PC-3 (cell line): ENCODE measurements at places on chromosomes 1 and 21.

DNA sequence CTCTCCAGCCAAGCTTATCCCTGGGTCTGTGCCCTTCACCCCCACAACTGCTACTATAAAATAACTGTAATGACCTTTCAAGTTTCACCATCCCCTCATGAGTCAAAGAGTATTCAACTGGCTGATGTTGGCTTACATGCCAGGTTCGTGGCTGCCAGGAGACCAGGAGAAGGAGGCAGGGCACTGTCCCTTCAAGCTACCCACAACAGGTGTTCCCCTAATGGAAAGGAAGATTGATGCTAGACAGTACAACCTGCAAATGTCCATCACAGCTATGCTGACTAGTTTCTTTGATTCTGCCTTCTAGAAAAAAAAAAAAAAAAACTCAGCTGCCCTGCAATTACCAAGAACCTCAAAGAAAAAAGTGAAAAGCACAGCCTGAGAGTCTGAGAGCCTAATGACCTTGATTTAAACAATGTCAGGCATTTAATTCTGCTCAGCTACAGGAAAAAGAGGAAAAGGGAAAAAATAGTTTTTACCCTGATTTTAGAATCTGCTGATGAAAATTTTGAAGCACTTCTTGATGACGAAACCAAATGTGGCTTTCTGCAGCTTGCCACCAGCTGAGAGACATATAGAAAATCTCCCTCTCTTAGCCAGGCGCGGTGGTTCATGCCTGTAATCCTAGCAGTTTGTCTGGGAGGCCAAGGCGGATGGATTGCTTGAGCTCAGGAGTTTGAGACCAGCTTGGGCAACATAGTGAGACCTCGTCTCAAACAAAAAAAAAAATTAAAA is 82.7 kb upstream of the ROR1 start:
- no peak for DNase-seq

GRCh38 chr1:169915150-169915549 is 21.5 kb upstream of the SCYL3 start:
- no peak for DNase-seq

DNA sequence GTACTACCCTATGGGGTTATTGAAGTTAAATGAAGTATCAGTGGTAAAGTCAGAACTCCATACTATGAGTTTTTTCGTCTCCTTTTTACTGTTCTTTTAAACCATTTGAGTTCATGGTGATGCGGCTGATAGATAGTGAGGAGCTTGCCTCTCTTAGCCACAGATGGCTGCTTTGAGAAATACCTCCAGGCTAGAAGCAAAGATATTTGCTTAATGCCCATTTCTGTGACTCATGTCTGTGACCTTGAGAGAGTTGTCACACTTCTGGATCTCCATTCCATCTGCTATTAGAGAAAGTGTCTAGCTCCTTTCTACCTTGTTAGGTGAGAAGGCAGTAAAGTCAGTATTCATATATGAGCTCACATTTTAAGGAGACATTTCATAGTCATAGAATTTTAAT is 89.5 kb upstream of the PLXNA2 start:
- peak; percentile 24 for DNase-seq

DNA sequence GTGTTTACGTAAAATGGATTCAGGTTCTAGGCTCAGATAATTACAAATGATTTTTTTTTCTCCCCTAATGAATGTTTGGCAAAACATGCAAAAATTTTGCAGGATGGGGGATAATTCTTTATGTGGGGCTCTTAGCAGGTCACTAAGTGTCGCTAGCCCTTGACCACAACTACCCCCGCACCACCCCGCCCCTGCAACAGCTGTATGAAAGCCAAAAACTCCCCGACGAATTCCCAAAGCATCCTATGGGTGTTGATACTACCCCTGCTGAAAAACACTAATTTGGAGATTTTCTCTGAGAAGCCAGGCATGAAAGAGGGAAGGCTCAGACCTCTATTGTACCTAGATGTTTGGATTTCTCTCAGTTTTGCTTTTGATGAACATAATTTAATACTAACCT is 243.0 kb downstream of the TRABD2B start:
- no peak for DNase-seq

DNA sequence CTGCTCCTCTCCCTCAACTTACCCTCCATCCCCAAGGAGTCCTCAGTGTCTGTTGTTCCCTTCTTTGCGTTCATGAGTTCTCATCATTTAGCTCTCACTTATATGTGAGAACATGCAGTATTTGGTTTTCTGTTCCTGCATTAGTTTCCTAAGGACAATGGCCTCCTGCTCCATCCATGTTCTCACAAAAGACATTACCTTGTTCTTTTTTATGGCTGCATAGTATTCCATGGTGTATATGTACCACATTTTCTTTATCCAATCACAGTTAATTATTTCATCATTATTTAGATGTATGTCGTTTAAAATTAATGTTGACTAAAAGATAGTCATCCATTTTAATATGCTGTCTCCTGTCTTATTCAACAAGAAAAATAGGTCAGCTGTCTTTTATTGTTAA is 134.1 kb downstream of the CRB1 start:
- DNase-seq = no peak

GRCh38 chr1:228370439-228370940 is 36.1 kb downstream of the TRIM11 start:
- no peak for DNase-seq

DNA sequence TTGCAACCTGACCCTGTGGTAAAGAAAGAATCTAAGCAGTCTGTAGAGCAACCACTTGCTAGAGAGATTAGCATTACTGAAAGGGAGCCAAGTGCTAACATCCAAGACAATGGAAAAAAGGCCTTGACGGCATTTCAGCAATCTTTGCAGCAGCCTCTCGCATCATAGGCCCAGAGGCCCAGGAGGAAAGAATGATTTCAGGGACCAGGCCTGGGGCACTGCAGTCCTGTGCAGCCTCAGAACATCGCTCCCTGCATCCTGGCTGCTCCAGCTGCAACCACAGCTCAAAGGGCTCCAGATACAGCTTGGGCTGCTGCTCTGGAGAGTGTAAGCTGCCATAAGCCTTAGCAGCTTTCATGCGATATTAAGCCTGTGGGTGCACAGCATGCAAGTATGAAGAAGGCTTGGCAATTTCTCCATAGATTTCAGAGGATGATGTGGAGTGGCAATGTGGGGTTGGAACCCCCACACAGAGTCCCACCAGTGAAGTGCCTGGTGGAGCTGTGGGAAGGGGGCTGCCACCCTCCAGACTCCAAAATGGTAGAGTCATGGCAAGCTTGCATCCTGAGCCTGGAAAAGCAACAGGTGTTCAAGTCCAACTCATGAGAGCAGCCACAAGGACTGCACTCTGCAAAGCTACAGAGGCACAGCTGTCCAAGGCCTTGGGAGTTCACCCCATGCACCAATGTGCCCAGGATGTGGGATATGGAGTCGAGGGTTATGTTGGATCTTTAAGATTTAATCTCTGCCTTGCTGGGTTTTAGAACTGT is 110.6 kb upstream of the HMGB4 start:
- DNase-seq = no peak

GRCh38 chr1:85001742-85002141 is 4.8 kb upstream of the MCOLN2 start:
- no peak for DNase-seq

- DNase-seq = peak; percentile 89
Measured at GRCh38 chr1:151968058-151968457, 25.6 kb downstream of the S100A10 start.

DNA sequence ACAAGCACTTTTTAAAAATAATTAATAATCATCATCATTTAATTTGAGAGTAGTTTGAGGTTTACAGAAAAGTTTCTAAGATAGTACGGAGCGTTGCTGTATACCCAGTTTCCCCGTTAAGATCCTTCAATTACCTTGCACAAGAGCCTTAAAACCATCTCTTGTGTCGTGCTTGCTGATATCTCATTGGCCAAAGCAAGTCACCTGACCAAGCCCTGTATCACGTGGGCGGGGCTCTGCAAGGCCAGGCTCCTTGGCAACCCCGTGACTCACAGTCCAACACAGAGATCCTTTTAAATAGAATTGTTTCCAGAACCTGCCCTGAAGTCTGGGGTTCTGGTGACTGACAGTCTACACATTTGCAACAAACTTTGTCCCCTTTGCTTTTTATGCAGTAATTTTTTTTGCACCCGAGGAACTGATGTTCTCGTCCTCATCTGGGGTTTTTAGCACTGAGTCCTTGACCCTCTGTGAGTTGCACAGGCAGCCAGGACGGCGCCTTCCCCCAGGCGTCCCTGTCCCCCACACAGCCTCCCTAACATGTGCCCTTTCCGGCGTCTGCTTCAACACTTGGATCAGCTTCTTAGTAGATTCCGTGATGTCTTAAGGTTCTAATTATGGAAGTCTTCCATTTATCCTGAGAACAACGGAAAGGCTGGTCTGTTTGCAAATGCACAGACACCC is 183.3 kb upstream of the TMEM51 start:
- DNase-seq = peak; percentile 70

- DNase-seq = no peak
Measured at GRCh38 chr1:18009478-18009961, 98.1 kb upstream of the IGSF21 start.

DNA sequence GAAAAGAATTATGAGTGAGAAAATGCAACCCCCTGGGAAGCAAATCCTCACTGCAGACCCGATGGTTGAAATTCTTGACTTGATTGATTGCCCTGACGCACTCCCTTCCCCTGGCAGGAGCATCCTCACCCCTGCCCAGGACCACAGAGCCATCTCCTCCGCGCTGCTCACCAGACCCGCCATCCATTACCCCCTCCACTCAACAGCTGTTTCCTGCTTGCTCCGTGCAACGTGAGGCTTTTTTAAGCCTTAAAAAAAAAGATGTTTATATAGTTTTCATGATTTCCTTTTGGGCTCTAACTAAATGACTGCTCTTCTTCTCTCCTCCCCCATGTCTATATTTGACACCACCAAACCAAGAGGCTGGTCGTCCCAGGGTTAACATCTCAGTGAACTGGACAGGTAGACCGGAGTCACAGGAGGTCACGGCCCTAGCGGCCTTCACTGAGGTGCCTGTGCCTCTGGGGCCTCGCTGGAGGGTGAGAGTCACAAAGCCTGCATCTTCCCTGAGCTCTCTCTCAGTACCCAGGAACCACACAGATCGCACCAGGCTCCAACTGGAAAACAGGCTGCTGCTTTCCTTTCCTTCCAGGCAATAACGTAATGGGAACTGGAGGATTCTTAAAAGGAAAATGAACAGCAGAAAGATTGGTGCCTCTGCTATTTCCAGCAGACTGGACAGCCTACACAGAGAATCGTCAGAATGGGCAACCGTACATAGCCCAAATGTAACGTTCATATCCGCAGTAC is 49.8 kb downstream of the ZBTB18 start:
- DNase-seq = no peak
